ENCODE measurements at places on chromosomes 16 and 17.

- DNase-seq: no peak
Observed at GRCh38 chr17:48621410-48622392, 4.5 kb downstream of the HOXB9 start.

GRCh38 chr16:12087901-12088421, 111.4 kb downstream of the SNX29 start:
- no peak for DNase-seq

DNA sequence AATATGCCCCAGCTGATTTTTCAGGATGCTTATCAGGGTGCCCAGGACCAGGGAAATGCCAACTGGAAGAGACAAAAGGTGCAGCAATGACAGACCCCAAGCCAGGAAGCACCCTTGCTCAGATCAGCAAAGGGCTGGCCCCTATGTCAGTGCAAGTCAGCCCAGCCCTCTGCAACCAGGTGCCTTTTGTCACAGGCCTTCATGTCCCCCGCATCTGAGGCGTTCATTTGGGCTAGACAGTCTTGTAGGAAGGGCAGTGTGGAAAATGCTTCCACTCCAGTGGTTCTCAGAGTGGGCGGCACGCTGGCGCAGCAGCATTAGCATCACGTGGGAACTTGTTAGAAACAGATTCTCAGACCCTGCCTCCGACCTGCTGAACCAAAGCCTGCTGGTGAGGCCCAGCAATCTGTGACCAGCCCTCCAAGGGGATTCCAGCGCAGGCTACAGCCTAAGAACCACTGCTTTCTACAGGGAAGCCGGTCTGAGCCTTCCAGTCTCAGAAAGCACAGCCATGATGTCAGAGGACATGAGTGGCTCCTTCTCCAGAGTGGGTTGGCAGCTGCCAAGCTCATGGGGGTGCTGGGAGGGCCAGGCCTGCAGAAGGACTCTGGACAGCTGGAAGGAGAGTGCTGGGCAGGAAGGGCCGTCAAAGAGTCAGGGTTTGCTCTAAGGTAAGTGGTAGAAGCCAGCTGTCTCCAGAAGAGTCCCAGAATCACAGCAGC, 13.1 kb downstream of the SLC47A2 start:
- no peak for DNase-seq

DNA sequence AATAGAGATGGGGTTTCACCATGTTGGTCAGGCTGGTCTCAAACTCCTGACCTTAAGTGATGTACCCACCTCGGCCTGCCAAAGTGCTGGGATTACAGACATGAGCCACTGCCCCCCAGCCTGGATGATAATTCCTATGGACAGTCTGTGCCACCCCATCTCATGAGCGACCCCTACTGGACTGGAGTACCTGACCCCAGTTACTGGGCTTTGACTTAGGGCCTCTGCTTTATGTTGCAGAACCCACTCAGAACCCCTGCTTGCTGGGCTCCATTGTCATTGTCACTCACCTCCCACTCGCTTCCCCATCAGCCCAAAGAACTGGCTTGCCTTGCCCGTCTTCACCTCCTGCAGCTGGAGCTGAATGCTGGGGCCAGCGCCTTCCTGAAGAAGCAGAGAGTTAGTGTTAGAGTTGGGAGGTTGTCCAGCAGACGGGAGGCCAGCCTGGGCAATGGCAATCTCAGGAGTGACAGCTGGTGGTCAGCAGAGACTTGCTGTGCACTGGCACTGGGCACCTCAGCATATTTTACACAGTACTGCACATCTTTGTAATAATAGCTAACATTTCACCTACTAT, 4.0 kb downstream of the TAC4 start:
- no peak for DNase-seq

DNA sequence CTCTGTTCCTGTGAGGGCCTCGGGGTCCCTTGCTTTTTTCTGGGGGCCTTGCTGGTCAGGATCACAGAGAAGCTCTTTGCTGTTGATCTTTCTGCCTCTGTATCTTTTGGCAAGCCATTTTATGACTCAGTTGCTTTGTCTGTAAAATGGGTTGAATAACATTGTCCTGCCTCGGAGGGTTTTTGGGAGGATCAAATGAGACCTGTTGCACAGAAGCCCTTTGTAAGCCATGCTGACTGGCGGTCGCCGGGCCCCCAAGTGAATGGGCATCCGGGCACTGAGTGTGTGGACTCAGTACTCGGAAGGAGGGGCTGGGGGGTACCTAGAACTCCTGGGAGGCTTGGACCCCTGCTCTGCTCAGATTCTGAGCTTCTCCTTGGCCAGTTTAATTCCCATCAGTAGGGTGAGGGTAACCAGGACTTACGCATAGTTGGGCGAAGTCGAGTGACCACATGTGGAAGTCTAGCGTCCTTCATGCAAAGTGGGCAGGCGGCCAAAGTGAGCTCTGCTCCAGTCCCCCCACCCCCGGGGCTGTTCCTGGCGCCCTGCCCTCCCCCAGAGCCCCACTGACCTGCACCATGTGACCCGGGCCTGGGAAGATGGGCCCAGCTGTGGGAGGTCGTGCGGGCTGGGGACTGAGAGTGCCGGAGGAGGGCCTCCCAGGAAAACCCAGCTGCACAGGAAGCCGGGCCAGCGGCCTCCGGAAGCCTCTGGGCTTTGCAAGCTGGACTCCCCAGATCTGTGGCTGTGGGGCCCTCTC, 284.0 kb downstream of the SEC14L1 start:
- no peak for DNase-seq

DNA sequence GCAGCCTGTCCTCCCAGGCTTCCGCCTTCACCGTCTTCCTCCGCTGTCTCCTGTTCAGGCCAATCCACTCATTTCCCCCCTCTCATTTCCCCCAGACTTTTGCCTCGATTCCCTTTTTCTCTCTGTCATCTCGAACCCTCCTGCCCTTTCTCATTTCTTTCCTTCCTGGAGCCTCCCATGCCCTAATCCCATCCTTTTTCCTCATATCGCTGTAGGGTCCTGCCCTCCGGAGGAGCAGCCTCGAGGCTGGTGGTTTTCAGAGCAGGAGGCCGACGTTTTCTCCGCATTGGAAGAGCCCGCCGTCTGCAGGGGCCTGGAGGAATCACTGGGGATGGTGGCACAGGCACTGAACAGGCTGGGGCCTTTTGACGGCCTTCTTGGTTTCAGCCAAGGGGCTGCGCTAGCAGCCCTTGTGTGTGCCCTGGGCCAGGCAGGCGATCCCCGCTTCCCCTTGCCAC, 597 bp downstream of the OVCA2 start:
- no peak for DNase-seq

GRCh38 chr17:6623941-6624340, 16.6 kb downstream of the KIAA0753 start:
- DNase-seq: no peak

GRCh38 chr16:13291591-13292333, 390.4 kb downstream of the SHISA9 start:
- no peak for DNase-seq

- no peak for DNase-seq
Observed at GRCh38 chr16:3665508-3665907, 11.0 kb downstream of the DNASE1 start.

- DNase-seq: no peak
Observed at GRCh38 chr17:80379348-80379747, 35.6 kb upstream of the ENDOV start.

DNA sequence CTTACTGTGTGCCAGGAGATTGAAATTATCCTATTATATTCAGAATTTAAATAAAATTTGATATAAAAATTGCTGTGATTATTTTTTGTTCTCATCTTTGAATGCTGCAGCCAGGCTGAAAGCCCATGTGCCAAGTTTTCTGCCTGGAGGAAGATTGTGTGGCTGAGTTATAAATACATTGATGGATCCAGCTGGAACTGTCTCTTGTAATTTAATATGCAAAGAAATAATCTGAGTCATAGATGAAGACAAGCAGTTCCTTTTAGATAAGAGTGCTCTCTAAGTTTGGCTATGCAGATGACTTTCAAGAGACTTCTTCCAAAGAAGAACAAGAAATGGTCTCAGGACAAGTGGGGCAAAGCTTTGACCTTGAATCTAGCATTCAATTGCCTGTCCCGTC, 871.0 kb downstream of the CDH11 start:
- DNase-seq: no peak

- DNase-seq: no peak
Observed at GRCh38 chr17:72571813-72572396, 451.1 kb downstream of the SOX9 start.

DNA sequence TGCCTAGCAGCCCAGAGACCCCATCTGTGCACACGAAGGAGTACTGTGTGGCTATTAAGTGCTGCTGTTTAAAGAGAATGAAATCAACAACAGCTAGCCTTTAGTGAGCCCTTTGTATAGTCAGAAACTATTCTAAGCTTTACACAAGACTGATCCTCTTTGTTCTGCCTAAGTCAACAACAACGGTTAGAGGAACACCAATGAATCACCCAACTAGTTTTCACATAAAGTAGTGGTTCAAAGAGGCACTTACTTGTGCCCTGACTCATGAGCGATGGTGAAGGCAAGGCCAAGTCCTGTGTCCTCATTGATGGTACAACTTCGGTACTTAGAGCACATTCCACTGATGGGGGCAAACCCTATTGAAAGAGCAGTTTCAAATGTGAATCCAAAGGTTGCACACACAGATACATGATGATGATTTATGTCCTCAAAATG, 75.8 kb downstream of the ADAMTS18 start:
- no peak for DNase-seq
